CD14-positive monocyte (primary cell): ENCODE measurements at places on chromosomes 11 and 22.
A peak's percentile ranks its signal among the peaks of the same experiment; 100 is the strongest.

DNA sequence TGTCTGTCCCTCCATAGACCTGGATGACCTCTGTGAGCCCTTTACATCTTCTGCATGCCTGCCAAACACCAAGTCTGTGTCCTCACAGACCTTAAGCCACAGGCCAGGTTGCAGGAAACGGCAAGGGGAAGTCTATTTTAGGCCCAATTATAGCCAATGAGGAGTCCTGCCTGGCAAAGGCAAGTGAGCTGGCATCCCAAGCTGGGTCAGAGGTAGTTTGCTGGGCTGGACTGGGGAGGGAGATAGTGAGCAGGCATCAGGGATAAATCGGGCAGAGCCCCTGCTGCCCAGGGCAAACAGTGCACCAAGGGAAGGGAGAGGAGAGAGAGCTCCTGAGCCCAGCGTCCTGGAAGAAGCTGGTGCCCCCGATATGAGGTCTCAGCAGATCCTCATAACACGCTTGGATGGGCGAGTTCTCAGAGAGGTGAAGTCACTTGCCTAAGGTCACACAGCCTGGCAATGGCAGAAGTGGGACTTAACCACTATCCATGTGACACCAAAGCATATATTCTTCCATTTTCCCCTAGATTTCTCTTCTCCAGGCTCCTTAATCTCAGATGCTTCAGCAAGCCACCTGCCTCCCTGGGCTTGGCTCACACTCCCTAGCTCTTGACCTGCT lies 3.7 kb upstream of the RELT start:
- H3K36me3 ChIP-seq = no peaks in the 10 kb centered on the region
- H3K27me3 ChIP-seq = no peaks in the 10 kb centered on the region
- H3K4me3 ChIP-seq = no peak overlapping the region
- peak; percentile 48 for DNase-seq

- no peak overlapping the region for H3K27ac ChIP-seq
- H3K36me3 ChIP-seq = peaks cover 15% of the 10 kb centered on the region
- H3K4me1 ChIP-seq = no peaks in the 10 kb centered on the region
- no peak for DNase-seq
- no peak overlapping the region for H3K4me3 ChIP-seq
These were observed 59.6 kb downstream of the PISD start for GRCh38 chr22:31602259-31602952.

DNA sequence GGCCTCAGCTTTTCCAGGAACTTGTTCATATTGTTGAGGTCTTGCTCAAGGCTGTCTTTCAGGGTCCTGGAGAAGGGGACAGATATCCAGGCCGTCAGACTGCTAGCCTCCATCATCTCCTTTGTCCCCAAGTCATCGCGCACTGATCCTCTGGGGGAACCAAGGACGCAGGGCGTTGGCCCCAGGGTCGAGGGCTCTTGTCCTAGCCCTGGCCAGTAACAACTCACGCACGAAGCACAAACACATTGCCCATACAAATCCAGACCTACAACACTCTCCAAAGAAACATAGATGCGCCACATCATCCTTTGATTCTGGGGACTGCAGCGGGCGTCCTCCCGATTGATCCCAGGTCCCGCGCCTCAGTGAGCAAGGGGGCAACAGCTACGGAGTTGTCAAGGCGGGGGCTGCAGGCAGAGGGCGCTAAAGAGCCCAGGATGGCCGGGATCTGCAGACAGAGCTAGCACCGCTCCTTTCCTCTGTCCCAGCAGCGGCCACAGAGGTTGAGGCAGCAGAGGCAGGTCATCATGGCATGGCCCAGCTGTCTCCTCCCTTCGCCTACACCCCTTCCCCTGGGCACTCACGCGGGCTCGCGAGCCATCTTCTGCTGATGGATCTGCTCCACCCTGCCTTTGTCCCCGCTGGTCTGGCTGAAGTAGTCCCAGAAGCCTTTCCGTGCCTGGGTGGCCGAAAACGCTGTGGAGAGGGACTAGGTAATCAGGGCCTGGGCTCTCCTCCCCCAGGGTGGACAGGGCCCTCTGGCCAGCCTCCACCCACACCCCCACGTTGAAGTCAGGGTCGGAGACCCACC lies 472 bp downstream of the APOA5 start:
- peak; percentile 54 for DNase-seq
- no peaks in the 10 kb centered on the region for H3K27me3 ChIP-seq
- peaks cover 22% of the 10 kb centered on the region for H3K4me1 ChIP-seq
- no peak overlapping the region for H3K27ac ChIP-seq
- peaks cover 6% of the 10 kb centered on the region for H3K36me3 ChIP-seq

DNA sequence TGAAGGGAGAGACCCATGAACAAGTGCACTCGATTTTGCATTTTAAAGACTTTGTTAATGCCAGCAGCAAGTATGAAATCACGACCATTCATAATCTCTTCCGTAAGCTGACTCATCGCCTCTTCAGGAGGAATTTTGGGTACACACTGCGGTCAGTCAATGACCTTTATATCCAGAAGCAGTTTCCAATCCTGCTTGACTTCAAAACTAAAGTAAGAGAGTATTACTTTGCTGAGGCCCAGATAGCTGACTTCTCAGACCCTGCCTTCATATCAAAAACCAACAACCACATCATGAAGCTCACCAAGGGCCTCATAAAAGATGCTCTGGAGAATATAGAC lies 5.9 kb downstream of the SERPIND1 start:
- DNase-seq = no peak
- no peaks in the 10 kb centered on the region for H3K4me1 ChIP-seq
- H3K4me3 ChIP-seq = no peak overlapping the region
- no peaks in the 10 kb centered on the region for H3K27me3 ChIP-seq
- H3K36me3 ChIP-seq = peaks cover 35% of the 10 kb centered on the region
- H3K27ac ChIP-seq = no peak overlapping the region

- no peaks in the 10 kb centered on the region for H3K27me3 ChIP-seq
- peaks cover 14% of the 10 kb centered on the region for H3K36me3 ChIP-seq
- H3K4me3 ChIP-seq = peak overlapping the region; percentile 43
- peak; percentile 92 for DNase-seq
- H3K27ac ChIP-seq = peak overlapping the region; percentile 100
These were observed 3.5 kb downstream of the PLXNB2 start for GRCh38 chr22:50303848-50304527.
